Fibroblast of lung (primary cell): ENCODE measurements at places on chromosomes 6 and 20. TPM values are rescaled to one million over a fixed set of nuclear protein-coding genes. Genes with fewer than 3 reads are reported as not detected.
A peak's percentile ranks its signal among the peaks of the same experiment; 100 is the strongest.

Gene RBM24
- 1.0 and 2.5 TPM in 2 replicates for total RNA-seq

Gene PSORS1C2
- not detected in 2 replicates for total RNA-seq

Gene B3GALT4
- total RNA-seq: 5.1 and 11.1 TPM in 2 replicates

Gene HEY2
- total RNA-seq: not detected in 2 replicates

Gene TBC1D7
- total RNA-seq: 12.8 and 19.3 TPM in 2 replicates

Gene ETV7
- 1.0 and 1.5 TPM in 2 replicates for total RNA-seq

DNA sequence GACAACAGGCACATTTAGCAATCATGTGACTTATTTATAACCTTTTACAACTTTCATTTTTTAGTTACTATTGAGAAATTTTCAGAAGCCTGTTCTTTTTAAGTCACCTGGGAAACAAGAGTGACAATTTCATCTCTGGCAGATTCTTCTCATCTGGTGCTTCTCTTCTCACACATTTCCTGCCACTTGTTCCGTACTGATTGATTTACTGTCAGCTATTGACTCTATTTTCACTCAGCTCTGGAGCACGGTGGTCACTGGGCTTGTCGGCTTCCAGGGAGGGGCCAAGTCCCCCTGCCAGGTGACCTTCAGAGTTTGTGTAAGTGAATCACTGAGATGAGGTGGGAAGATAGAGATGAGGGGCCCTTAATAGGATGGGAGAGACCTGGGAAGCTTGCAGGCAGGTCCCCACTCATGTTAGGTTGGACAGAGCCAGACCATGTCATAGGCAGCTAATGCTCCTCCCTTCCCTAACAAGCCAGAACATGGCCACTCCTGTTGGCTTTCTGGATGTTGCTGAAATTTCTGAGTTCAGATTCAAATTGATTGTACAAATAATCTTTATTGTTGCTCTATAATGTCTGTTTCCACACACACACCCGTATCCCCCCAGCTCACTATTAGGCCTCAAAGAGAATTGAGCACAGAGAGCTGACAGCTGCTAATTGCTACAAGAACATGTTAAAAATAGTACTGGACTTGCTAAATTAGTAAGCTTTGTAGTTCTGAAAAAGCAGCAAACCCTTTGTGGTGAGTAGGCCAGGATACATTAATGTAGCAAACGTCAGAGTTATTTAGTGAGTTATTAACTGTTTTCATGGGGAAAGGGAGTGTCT is 13.3 kb downstream of the DUSP22 start:
- DNase-seq: no peak

DNA sequence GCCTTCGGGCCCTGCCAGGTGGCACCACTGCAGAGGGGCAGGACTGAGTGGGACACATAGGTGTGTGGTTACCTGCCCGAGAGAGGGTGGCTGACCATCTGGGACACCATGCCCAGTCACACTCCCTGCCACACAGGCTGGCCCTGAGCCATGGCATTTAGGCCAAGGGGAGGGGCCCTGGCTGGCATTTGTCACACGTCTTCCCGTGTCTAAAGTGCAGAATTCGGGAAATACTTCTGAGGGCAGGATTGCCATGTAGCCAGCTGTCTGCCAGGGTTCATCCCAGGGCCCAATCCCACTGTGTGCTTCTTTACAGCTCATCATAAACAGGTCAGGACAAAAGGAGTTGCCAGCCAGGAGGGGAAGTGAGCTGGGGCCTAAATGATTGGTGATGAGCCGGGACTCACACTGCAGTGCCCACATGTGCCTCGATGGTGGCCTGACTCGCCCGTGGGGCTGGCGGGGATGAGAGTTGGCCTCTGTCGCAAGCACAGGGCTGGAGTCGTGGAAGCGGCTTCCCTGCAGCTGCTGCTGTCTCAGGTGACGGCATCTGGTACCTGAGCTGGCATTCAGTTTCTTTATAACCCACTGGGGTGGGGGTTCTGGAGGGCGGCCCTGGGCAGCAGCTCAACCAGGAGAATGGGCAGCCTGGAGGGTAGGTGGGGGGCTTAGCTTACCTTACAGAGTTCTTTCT is 5.9 kb upstream of the UNC93A start:
- DNase-seq: no peak

- DNase-seq: peak; percentile 38
Measured at GRCh38 chr20:43666376-43667328, at the start of gene MYBL2. Gene MYBL2 (plus strand): TSS chr20:43667114. CDS start chr20:43667284, 170 bp downstream.

DNA sequence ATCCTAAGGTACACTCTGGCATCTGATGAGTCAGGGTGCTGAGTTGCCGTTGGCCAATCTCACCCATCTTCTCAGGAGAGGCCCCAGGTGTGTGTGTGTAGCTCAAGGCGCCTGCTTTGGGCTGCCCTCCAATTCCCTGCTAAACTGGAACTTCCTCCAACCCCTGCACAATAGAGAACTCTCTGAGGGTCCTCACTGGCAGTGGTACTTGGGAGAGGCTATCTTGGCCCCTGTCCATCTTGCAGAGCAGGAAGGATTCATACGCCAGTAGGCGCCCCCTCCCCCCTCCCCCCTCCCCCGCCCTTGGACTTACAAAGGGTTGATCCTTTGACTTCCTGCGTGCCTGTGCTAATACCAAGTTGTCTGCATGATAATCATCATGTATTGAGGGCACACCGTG is 173.6 kb downstream of the SASH1 start:
- DNase-seq: no peak

GRCh38 chr6:5478380-5478779 is 217.1 kb downstream of the FARS2 start:
- no peak for DNase-seq

- no peak for DNase-seq
Measured at GRCh38 chr6:101402622-101403031, 9.1 kb downstream of the GRIK2 start.

GRCh38 chr6:79193971-79194370 is 40.5 kb downstream of the HMGN3 start:
- no peak for DNase-seq

- no peak for DNase-seq
Measured at GRCh38 chr6:112114577-112115223, 27.3 kb downstream of the FAM229B start.

DNA sequence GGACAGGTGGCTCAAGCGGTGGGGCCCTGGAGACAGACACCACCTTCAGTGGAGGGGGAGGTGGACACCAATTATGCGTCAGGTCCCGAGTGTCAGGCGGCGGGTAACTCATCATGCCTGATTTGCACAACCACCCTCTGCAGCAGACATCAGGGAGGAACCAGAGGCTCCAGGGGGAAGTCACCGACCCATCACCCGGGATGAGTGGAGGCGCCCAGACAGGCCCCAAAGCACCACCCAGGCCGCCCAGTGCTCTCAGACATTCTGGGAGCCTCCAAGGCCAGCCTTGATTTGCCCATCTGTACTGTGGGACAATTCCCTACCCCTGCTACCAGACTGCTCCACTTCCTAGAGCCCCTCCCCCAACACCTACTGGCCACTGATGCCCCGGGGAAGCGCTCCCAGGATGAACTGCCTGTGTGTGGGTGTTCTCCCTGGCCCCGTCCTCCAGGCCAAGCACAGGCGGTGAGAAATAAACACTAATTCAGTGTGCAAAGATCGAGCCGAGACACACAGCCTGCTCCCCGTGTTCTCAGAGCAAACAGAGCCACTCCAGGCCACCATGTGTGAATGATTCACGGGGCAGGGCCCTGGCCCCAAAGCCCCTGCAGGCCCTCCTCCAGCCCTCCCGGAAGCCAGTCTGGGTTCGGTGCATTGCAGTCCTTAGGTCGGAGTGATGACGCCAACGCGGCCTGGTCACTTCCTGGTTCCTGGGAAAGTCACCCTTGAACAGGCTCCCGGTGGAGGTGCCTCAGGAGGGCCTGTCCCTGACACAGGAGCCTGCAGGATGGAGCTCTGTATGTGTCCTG is 107.2 kb downstream of the ASXL1 start:
- DNase-seq: peak; percentile 86

DNA sequence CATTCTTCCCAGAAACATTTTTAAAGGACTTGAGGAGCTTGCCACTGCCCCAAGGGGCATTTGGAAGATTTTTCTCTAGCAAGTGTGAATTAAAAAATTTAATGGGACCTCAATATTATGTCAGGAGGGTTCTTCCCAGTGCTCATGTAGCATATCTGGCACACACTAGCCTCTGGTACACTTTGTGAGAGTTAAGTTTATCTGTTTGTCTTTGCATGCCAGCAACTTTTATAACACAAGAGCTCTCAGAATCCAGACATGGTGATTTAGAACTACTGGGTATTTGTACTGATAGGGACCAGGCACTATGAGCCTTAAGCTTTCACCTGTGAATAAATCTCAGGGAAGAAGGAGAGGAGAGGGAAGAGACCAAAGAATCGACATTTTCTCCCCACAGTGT is 12.9 kb downstream of the SPINT3 start:
- no peak for DNase-seq

DNA sequence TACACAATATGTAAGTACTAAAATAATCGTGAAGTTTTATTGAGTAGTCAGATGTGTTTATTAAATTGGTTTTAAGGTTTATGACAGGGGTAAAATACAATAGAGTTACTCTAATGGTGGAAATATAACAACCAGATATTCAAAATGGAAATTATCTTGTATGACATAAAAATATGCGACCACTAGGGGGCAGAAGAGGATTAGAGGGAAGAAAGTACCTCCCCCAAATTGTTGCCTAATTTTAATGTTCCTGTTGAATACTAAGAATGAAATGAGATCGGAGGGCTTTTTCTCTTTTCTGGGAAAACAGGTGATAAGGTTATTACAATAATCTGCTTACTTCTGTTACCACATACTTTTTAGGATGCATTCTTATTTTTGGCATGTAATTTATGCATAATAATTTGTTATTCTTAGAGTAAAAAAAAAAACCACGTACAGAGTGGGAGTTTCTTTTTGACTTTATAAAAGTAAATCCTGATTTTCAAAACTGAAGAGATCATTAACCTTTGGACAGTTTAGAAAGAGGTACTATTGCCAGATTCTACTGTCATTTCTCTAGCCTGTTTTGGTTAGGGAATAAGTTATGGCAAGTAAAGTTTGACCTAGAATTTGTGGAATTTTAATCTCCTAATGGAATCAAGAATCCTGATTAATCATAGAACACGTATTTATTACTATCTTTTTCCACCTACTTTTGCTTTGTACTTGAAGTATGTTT is 159.2 kb downstream of the CD109 start:
- DNase-seq: peak; percentile 48

DNA sequence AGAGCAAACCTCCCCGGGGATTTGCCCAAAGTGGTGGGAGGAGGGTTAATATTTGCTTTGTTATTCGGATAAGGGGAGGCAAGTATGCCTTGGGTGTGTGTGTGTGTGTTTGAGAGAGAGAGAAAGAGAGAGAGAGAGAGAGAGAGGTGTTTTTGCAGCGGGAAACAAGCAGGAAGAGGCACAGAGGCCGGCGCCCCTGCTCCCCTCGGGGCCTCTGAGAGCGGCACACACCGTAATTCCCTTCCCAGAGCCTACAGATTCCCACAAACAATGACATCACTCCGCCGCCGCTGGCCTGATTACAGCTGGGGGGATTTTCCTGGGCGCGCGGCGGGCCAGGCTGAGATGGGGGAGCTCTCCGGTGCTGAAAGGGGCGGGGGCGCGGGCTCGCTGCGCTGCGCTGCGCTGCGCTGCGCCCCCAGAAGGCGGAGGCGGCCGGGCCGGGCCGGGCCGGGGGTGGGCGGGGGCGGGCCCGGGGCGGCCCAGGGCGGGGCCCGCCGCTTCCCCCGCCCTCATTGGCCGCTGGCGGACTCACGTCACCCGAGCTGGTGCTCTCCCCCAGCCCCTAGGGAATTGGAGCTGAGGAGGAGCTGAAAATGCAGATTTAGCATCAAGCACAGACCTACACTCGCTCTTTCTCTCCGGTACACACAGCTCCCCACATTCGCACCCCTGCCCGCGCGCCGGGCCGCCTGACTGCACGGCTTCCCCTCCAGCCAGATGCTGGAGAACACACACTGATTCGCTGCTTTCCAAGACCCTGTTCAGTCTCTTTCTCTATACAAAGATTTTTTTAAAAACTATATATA is at the start of gene PCSK2:
TSS of gene PCSK2 (plus strand) at position 631 of the 809 bp plus-strand sequence. CDS start 266 bp downstream, outside the sequence.
- DNase-seq: peak; percentile 55

GRCh38 chr20:59567585-59568508 is 36.5 kb upstream of the PHACTR3 start:
- DNase-seq: no peak

DNA sequence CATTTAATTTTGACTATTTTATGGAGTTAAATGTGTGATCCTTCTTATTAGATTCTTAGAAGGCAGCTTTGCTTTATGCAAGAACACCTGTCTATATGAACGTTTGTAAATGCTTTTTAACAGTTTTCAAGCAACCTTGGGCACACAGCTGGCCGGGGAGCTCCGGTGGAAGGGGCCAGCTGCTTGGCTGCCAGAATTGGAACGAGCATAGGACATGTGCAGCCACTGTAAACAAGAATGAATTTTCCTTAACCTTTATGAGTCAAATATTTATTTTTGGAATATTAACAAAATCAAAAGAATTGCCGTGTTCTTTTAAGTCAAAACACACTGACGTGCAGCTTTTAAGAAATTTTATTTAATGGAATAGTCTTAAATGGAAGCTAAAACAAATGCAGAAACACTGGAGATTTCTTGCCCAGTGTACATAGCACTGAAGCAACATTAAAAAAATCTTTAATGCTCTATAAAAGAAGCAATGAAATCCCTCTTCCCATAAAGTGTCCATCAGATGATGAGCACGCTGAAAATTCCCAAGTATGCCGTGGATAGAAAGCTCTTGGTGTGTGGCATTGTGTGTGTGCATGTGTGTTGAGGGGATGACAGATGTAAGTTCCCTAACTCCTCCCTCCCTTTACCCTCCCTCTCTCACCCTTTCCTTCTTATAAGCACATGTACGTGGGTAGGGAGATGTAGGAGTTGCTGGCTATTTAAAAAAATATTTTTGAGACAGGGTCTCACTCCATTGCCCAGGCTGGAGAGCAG is 208.9 kb upstream of the EXOC2 start:
- DNase-seq: no peak

- no peak for DNase-seq
Measured at GRCh38 chr20:20737158-20737557, 24.7 kb upstream of the RALGAPA2 start.

- DNase-seq: no peak
Measured at GRCh38 chr6:80522576-80522975, 416.1 kb downstream of the BCKDHB start.

GRCh38 chr6:162497389-162497788 is 230.2 kb downstream of the PRKN start:
- DNase-seq: peak; percentile 21

DNA sequence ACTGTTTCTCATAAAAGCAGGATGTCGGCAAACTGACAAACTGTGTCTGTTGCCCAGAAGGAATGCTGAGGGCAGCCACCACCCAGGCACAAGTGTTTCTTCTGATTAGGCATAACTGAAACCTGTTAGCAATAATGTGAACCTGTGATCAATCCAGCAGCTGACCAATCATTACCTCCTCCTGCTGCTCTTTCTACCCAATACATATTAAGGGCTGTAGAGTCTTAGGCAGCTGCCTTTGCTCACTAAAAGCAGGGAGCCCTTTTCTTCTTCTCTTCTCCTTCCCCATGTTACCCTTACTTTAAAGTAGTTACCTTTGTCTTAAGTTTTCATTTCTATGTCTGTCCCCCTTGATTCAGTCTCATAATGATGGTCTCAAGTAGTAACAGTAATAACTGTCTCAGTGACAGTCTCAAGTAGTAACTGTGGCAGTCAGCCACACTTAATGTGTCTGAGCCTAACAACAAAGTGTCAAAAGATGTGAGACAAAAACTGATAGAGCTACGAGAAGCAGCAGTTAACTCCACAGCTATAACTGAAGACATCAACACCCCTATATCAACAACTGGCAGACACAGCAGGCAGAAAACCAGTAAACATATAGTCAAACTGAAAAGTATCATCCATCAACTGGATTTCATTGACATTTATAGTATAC is 37.0 kb downstream of the RANBP9 start:
- no peak for DNase-seq
